ENCODE measurements at places on chromosomes 7 and 10.
A peak's percentile ranks its signal among the peaks of the same experiment; 100 is the strongest.

DNA sequence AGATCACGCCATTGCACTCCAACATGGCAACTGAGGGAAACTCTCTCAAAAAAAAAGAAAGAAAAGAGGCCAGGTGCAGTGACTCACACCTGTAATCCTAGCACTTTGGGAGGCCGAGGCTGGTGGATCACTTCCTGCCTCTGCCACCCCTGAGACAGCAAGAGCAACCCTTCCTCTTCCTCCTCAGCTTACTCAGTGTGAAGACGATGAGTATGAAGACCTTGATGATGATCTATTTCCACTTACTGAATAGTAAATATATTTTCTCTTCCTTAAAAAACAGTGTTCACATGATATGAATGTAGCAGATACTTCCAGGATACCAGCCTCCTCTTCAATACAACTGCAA, 2.1 kb upstream of the ZKSCAN1 start:
- no peak for DNase-seq

DNA sequence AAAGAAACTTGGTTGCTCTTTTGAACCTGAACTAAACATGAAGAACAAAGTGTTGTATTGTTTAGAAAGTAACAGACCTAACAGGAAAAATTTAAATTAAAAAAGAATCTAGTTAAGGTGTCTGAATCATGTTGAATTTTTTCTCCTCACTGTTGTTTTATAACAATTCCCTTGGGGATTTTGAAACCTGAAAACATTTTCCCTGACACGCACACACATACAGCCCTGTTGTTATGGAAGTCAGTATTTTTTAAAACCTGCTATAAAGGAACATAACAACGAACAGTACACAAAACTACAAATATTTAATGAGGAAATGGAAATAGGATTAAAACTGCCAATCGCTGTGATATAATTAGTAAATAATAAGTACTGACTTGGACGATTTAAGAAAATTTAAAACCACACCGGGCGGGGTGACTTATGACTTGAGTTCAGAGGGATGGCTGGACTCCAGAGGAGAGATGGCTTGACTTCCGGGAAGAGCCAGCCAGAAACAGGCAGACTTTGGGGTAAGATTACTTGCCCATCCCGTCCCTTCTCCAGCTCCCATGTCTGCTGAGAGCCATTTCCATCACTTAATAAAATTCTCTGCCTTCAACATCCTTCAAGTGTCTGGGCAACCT, 16.2 kb upstream of the SPOCK2 start:
- no peak for DNase-seq

DNA sequence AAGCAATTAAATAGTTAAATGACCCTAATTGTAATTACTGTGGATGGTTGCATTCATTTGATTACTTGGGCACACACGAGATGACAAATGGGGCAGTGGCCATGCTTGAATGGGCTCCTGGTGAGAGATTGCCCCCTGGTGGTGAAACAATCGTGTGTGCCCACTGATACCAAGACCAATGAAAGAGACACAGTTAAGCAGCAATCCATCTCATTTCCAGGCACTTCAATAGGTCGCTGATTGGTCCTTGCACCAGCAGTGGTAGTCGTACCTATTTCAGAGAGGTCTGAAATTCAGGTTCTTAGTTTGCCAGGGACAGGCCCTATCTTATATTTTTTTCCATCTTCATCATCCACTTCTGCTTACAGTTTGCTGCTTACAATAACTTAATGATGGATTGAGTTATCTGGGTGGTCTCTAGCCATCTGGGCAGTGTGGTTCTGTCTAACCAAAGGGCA, 8.3 kb downstream of the PCBD1 start:
- DNase-seq: peak; percentile 68

DNA sequence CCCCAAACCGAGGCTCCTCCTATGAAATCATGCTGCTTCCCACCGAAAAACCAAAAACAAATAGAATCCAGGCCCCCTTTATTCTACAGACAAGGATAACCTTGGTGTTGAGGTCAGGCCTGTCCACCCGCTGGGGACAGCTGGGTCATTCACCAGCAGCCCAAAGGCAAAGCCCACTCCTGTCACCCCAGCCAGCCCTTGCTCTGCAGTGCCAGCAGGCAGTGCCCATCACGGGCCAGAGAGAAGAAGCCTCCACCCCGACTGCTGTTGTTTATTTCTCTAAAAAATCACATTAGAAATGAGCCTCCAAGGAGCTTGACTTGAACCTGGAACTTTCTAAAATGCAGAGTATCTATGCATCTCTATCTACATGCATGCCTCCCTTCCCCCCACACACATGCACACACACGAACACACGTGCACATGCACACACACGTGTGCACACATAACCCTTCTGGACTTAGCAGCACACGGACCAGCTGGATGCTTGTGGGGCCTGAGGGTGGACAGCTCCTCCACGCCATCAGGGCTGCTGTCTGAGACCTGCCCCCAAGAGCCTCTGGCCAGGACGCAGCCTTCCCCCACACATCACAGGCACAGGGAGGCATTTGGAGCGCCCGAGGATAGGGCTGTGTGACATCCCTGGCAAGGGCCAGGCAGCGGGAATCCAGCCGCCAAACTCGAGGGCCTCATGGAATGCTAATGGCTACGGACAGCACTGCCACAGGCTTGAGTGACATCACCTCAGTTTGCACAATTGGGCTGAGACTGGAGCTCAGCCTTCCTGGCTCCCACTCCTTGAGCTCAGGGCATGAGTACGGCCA, 22.8 kb downstream of the PRKAG2 start:
- no peak for DNase-seq

All from activated T-cell treated with anti-CD3 and anti-CD28 coated beads for 24 hours (primary cell).